Epithelial cell of proximal tubule (primary cell): ENCODE measurements at places on chromosomes 11 and 22.

DNA sequence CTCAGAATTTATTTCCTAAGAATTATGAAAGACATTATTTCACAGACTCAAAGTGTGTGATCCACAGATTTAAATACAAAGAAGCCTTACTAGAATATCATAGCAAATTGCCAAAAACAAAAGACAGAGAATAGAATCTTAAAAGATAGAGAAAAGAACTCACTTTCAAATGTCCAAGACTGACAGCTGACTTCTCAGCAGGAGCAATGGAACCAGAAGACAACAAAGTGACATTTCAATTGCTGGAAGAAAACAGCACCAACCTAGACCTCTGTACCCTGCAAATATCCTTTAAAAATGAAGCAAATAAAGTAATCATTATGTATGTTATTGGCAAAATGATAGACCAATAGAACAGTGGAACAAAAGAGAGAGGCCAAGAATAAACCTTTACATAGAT lies 109.2 kb downstream of the TTC17 start:
- DNase-seq, result no peak

- DNase-seq, result no peak
Measured at GRCh38 chr11:76238551-76238950, 32.2 kb upstream of the WNT11 start.

DNA sequence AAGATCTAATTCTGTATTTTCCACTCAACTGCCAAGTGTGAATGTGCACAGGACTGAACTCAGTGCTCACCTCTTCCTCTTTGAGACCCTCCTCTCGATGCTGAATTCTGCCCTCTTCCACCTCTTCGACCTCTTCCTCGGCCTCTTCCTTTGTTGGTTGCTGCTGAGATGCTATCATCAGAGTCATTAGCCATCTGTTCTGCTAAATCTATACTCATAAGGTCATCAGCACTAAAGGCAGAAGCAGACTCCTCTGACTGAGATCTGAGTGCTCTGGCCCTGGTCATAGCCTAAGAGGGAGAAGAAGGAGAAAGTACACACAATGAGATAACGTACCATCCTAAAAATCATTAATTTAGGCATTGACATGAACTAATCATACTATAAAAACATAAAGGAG lies 45.9 kb upstream of the GPR83 start:
- no peak for DNase-seq

GRCh38 chr11:116696381-116696941 lies 76.3 kb downstream of the BUD13 start:
- DNase-seq, result no peak

DNA sequence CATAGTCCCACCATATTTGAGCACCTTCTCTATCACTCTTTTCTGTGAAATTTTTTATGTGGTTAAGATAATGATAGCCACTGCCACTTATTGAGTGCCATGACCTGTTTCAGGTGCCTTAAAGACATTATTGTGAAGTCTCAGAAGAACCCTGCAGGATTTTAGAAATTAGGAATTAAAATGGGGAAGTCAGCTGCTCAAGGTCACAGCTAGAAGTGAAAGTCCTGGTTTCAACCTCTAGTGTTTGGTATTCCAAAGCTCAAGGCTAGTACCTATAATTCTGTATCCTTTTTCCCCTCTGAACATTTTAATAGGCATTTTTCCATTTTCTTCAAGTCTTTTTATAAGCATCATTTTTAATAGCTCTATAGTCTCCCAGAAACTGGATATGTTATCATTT lies 9.0 kb upstream of the RRM1 start:
- no peak for DNase-seq

DNA sequence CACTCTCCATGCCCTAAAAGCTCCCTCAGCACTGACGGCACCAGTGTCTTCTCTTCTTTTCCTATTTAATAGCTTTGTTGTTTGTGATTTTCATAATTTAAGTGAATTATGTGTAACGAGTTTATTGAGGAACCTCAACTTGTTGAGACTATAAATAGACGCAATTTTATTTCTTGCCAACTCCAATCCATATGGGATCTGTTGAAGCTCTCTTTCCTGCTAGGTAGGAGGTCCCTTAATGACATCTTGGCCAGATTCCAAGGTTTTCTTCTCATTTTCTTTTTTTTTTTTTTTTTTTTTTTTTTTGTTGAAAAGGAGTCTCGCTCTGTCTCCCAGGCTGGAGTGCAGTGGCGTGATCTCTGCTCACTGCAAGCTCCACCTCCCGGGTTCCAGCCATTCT lies 14.2 kb downstream of the RTL6 start:
- no peak for DNase-seq

DNA sequence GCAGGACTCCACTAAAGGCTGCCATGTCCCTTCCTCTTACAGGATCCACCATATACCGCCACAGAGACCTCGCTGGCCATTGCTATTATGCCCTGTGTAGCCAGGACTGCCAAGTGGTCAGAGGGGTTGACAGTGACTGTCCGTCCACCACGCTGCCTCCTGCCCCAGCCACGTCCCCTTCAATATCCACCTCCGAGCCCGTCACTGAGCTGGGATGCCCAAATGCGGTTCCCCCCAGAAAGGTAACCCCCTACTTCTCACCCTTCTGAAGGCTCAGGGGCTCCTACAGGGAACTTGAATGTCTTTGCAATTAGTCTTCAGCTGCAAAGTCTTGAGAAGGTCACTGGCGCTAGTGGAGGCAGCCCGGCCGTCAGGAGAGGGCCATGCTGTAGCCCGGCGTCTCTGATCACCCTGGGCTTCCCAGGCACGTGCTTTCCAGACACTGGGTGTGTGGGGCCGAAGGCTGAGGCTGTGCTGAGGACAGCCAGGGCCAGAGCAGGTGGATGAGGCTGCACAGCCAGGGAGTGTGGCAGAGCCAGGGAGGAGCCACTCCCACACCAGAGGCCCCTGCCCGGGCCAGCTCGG lies 30.0 kb upstream of the MUC5B start:
- no peak for DNase-seq

DNA sequence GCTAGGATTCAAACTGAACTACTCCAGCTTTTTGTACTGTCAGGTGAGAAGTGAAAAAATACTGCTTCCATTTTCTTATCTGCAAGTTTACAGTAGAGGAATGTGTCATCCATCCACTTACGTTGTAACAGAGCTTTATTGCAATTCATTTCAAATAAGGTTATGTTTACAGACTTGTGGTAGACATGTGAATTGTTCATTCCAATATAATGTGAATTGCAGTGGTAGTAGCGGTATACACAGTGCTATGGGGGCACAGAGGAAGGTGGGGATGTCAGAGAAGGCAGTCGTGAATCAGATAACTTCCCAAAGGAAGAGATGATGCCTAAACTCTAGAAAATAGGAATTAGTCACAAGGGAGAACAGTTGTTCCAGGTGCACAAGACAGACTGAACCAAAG lies 42.5 kb downstream of the CEP57 start:
- no peak for DNase-seq

DNA sequence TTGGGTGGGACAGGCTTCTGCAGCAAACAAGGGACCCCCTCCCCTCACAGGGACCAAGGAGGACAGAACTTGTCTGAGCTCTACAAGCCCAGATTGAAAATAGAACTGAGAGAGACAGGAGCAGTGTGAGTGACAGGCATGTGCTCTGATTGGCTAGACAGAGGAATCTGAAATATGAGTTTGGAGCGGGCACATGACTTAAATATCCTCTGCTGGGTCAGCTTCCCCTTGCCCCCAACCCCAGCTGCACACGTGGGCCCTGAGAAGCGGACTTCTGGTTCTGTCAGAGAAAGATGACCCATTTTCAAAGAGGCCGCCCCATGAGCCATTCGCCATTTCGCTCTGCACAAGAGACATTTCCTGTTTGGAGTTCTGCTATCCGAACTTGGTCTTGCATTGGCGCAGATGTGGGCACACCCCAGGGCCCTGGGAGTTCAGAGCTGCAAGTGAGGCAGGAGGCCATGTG lies 5.3 kb downstream of the TUBA8 start:
- no peak for DNase-seq

DNA sequence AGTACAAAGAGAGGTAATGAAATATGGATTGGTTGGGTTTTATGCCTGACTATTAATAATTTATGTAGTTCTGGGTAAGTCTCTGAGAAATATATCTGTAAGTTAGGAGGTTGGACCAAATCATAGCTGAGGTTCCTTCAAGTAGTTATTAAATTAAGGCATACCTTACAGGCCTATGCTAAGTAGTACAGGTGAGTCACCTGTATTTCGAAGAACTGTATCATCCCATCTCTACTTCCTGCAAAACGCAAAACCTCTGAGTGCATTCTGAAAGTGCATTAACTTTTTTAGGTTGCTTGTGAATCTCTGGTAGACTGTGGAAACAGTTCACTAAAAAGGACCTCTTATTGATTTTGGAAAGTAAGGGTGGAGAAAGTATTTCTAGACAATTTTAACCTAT lies 37.1 kb downstream of the APOL5 start:
- DNase-seq, result no peak

GRCh38 chr22:27065279-27065678 lies 407.9 kb downstream of the MIAT start:
- DNase-seq, result no peak

- DNase-seq, result no peak
Measured at GRCh38 chr11:44139565-44140330, 44.3 kb downstream of the EXT2 start.

DNA sequence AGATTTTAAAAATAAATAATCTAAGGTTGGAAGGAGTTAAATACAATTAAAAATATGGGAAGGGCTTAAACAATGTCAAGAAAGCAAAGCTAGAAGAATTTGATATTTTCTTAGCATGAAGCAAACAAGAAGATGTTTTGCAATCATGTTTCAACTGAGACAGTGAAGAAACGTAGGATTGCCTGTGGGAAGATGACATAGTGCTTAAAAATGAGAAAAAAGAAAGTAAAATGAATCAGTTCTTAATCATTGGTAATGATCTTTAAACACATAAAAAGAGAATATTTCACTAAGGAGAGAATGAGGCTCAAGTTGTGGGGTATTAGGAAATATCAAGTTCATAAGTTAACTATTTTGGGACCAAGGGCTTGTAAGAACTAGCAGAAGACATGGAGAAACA lies 855.0 kb downstream of the METTL15 start:
- no peak for DNase-seq

- DNase-seq, result no peak
Measured at GRCh38 chr11:125368757-125369156, 127.3 kb downstream of the FEZ1 start.

DNA sequence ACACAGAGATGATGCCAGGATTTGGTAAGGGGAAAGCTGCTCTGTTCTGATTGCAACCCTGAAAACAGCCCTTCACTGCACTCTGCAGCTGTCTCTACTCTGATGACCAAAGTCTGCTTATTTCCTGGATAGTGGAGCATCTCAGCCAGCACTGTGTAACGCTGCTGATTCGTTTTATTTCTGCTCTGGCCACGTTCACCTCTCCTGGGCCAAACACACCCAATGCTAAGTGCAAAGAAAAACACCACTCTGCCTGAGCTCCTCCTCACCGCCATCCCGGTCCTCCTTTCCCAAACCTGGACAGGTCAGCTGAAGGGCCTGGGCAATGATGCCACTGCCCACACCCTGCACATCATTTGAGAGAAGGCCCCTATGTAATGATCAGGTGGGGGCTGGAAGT lies 529.3 kb upstream of the B3GAT1 start:
- DNase-seq, result no peak

GRCh38 chr22:45639747-45640102 lies 31.9 kb upstream of the ATXN10 start:
- no peak for DNase-seq

DNA sequence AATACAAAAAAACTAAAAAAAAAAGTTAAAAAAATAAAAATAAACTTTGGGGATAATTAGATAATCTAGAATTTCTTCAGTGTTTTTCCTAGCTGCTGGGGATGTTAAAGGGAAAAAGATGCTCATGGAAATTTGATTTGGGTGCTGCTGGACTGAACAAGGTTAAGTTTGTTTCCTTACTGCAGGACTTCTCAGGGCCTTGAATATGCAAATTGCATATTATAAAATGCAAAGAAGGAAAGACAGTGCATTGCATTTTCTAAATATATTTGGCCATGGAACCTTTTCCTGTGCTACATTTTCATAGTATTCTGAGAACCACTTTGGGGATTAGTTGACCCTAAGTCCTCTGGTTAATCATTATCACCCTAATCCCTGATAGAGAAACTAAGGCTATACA lies 79.6 kb downstream of the ABTB2 start:
- no peak for DNase-seq

- DNase-seq, result no peak
Measured at GRCh38 chr11:84564867-84565184, 1062.3 kb downstream of the DLG2 start.

GRCh38 chr11:13949876-13950275 lies 12.6 kb upstream of the SPON1 start:
- no peak for DNase-seq

DNA sequence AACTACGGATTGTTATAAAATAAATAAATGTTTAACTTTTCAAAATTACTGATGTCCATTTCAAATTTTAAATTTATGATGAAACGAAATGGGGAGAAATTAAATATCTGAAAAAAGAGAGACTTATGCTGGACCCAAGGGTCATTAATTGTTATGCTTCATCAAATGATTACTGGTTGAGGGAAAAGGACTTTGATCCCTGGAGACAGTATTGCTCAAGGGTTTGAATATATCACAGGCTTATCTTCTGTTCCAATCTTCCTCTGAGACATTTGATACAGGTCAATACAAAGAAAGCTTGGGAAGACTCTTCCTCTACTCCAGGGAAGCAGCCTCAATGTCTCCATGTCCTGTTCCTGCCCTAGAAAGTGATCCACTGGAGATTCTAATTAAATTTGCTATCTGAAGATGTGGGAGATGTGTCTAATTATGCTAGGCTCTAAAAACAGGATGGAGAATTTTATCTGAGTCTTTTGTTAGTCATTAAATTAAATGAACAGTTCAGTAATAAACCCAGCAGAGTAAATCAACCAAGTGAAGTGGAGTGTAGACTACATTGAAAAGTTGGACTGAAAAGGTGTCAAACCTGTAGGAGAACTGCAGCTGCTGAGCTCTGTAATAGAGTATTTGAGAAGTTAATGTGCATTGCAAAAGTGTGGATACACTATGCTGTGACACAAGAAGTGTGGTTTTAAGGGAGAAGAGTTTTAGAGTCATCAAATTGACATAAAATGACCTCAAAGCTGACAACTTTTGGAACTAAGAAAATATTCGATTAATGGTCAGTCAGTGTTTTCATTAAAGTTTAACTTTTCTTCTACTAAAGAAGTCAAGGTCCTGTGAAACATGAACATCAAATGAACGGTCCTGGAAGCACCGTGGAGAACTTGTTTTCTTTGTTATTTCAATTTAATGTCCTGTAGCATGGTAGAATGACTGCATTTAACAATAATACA lies 623.7 kb upstream of the CCDC90B start:
- peak; percentile 25 for DNase-seq
